ENCODE measurements at places on chromosomes 16 and 17.
A peak's percentile ranks its signal among the peaks of the same experiment; 100 is the strongest.

GRCh38 chr16:53482123-53482522 lies 20.9 kb downstream of the AKTIP start:
- no peak for DNase-seq

- DNase-seq: no peak
These were observed 1.5 kb upstream of the TOM1L1 start for GRCh38 chr17:54899201-54899600.

DNA sequence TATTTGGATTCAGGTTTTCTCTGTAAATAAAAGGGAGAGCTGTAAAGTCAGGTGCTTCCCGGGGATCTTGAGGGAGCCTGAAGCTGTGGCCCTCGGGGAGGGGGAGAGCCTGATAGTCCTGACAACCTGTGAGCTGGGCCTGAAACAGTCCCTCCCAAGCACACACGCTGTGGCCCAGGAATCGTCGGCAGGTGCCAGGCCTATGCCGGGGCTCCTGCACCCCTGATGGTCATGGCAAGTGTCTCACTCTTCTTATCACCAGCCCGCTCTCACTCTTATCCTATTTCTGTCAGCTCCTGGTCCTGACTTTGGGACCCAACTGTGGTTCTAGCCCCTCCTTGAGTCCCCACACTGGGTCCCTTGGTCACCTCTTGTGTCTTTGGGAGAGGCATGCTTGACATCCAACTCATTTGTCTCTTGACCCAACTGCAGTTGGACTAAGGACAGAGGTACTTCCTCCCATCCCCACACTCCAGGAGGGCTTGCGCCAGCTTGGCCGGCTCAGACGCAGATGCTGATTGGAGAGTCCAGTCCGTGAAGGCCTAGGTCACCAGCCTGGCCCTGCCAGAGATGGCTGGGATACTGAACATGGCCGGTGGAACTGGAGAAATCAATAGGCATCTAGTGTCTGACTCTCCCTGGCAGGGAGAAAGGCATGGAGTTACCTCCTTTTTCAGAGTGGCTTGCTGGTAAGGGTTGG lies 170.5 kb upstream of the WSCD1 start:
- no peak for DNase-seq

DNA sequence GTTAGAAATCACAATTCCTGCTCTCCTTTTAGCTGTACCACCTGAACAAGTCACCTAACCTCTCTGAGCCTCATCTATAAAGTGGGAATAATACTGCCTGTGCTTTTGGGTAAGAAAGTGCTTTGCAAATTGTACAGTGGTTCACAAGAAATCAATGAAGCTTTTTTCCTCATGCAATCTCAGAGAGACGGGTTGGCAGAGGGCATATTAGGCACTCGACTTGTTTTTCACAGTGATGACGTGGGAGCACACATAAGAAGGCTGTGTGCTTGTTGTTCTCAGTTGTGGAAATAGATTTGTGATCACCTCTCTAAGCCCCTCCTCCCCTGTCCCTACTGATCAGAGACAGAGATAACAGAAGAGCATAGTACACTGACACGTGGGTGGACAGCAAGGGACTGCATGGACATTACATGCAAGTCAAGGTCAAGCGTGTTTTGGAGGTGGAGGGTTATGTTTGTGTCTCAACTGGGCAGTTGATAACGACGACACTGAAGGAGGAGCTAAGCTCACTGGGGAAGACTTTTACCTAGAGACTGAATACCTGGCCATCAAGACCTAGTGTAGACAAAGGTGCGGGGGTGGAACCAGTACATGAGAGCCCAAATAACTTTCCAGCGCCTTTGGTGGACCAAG lies 1.7 kb upstream of the GPT2 start:
- DNase-seq: no peak

DNA sequence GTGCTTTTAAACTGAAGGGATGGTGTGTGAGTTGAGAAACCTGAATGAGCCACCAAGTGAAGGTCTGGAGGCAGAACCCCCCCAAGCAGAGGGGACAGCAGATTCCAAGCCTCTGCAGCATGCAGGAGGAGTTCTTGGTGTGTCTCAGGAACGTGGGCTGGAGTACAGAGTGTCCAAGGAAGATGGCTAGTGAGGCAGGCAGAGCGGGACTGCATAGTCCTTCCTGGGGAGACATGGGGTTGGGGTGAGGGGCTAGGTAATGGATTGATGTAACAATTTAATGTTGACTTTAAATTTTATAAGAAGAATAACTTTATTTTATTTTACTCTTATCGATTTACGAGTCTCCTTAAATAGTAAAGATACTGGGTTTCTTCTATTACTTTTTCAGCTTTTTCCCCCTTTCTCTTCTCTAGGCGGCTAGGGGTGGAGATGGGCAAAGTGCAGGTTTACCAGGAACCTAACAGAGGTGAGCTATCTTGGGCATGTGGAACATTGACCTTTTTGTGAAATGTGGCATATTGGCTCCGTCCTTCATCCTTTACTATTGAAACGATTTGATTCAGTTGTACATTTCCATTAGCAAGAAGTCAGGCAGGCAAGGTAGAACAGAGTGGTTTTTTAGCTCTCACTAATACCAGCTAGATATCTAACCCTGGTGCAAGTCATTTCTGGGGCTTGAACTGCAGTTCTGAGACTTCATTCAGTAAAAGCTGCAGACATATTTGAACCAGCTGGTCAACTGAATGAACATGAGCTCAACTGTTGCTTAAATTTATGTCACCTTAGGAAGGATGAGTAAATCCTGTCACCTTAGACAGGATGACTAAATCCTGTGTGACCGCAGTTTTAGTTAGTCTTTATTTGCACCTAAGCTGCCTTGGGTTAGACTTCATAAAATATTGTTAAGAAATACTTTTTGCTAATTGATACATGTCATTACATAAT lies 9.2 kb downstream of the PRPSAP2 start:
- no peak for DNase-seq

GRCh38 chr17:27049104-27049784 lies 244.7 kb upstream of the WSB1 start:
- no peak for DNase-seq

GRCh38 chr17:18121144-18121910 lies 12.8 kb downstream of the MYO15A start:
- DNase-seq: no peak

- DNase-seq: no peak
These were observed 262.3 kb downstream of the SOX9 start for GRCh38 chr17:72382971-72383722.

- DNase-seq: peak; percentile 15
These were observed 8.8 kb downstream of the BPTF start for GRCh38 chr17:67833946-67834631.

- DNase-seq: no peak
These were observed 136.0 kb upstream of the TNRC6C start for GRCh38 chr17:77822302-77823030.

- DNase-seq: peak; percentile 94
These were observed 174.9 kb upstream of the CIBAR2 start for GRCh38 chr16:85286951-85287814.

DNA sequence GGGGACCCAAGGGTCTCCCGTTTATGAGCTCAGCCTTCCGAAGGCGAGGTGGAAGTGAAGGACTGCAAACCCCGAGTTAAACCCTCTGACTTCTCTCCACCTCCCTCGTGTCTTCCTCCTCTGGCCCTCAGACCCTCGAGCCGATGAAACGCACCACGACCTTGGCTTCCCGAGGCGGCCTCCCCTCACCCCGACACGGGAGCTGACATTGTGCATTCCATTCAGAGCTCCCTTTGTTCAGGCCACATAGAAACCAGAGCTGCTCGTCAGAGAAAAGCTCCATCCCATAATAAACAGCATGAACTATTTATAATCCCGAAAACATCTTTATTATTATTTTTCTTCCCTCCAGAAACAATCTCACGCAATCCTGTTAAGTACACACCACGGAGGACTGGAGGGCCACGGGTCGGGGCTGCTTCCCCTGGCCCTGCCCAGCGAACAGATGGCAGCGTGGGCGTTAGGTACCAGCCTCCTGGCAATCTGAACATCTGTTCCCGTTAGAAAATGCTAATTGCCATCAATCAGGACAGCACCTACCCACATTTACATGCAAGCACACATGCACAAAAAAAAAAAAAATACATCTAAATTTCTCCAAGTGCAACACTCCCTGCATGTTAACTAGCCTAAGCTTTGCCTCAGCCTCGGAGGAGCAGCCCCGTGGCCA lies 145.7 kb downstream of the RBFOX3 start:
- DNase-seq: peak; percentile 71

GRCh38 chr16:55948230-55948629 lies 73.1 kb upstream of the CES5A start:
- DNase-seq: no peak

GRCh38 chr17:78355045-78355641 lies 4.7 kb downstream of the SOCS3 start:
- DNase-seq: no peak

DNA sequence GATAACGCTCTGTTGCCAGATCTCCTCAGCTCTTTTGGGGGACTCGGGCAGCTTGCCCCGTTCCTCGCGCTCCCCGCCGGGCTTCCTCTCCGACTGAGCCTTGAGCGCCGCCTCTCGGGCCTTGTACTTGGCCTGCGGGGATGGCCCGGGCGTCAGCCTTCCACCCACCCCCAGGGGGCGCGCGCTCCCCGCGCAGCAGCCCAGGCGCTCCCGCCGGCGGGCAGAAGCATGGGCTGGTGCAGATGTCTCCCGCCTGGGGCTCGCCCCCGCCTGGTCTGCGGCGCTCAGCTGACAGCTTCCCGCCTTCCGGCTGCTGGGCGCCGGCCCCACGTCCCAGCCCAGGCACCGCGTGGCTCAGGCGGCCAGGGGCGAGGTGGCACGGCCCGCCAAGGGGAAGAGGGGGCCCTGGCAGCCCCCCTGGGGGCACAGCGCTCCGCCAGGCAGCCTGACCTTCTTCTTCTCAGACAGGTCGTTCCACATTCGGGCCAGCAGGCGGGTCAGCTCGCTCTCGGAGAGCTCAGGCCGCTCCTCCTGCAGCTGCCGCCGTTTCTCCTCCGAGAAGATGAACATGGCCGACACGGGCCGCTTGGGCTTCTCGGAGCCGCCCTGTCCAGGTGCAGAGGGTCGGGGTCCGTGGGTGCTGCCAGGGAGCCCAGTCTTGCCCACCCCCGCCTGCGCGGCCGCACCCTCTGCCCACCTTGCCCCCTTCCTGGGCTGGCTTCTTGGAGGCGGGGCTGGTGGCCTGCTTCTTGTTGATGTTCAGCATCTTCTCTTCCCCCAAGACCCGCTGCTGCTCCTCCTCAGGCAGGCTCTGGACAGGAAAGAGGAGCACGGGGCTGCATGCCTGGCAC lies 8.9 kb downstream of the UBTF start:
- peak; percentile 96 for DNase-seq

DNA sequence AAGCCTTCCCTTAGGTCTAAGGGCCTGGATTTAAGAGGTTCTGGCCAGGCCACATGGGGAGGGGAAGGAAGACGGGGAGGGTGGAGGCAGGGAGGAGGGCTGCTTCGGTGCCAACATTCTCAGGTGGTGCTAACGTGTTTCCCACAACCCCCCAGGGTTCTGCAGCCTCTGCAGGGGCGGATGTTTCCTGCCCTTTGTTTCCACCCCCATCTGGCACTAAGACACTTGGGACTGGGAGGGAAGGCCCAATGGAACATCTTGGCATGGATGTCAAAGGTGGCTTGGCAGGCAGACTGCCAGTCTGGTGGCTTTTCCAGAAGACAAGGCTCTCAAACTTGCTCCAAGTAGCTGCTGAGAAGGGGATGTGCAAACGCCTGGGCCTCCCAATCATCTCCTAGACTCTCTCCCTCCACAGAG lies 12.7 kb downstream of the HIC1 start:
- DNase-seq: no peak

- DNase-seq: no peak
These were observed 15.7 kb upstream of the MC1R start for GRCh38 chr16:89902980-89903379.

- DNase-seq: peak; percentile 93
These were observed 25.8 kb downstream of the SRCIN1 start for GRCh38 chr17:38579934-38580333.

DNA sequence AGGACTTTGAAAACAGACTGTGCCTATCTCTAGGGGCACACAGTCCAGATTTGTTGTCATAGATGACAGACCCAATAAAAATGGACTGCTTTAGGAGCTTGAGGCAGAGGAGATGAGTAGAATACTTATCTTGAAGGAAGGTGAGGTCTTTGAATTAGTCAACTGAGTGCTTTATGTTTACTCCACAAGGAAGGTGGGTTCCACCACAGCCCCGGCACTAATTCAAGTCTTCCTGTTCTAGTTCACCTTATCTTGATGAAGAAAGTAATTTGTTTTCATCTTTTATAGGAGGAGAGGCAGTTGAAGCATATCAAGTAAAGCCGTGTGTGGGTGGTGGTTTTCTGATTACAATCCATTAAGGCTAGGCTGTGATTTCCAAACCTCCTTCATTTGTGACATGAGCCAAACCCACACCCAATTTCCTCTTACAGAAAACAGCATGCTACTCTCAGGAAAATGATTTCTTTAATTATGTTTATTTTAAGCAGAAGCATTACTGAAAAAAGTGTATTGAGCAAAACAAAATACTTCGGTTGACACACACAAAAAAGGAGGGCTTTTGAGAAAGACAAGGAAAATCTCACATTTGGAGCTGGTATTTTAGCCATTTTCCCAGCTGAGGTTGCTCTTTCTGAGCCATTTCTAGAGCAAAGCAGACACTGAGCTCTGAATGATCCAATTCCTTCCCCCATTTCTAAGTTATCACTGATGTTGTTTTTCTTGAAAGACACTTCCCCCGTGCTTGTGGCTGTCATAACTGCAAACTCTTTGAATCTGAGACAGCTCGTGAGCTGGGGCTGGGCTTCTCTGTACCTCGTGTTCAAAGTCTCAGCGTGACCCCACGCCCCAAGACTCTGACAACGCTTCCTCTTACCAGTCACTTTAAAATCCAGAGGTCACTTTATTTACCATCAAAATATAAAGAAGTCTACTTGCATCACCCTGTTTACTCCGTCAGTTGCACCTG lies 35.4 kb downstream of the CDRT15 start:
- DNase-seq: no peak

DNA sequence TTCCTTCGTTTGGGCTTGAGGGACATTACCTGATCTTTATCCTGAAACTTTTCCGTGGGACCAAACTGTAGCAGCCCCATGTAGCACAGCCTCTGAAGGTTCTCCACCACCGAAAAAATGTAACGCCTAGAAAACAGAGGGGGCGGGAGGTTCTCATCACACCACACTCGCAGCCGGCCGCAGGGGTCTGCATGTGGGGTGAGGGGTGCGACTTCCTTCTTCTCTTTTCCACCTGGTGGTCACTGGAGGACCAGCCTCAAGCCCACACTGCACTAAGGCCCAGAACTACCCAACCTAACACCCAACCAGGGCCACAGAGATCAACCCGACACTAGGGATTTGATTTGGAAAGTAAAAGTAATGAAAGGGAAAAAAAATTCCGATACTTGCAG lies 57.1 kb downstream of the GTF3C1 start:
- no peak for DNase-seq

DNA sequence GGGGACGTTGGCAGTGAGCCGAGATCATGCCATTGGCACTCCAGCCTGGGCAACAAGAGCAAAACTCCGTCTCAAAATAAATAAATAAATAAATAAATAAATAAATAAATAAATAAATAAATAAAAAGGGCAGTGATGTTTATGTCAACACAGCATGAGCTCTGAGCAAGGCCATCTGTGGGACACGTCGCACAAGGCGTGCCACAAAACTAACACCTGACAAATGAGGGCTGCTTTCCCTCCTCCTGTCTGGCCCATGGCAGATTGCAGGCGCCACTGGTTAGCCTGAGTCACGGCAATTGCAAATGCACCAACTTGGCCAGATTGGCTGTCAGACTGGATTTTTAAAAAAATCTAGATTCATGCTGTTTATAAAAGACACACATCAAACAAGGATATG lies 25.9 kb upstream of the SPNS3 start:
- no peak for DNase-seq

- DNase-seq: no peak
These were observed 247.9 kb upstream of the AXIN2 start for GRCh38 chr17:65809366-65809765.

All from NCI-H82 (cell line).